ENCODE measurements at places on chromosomes 7 and 10.

DNA sequence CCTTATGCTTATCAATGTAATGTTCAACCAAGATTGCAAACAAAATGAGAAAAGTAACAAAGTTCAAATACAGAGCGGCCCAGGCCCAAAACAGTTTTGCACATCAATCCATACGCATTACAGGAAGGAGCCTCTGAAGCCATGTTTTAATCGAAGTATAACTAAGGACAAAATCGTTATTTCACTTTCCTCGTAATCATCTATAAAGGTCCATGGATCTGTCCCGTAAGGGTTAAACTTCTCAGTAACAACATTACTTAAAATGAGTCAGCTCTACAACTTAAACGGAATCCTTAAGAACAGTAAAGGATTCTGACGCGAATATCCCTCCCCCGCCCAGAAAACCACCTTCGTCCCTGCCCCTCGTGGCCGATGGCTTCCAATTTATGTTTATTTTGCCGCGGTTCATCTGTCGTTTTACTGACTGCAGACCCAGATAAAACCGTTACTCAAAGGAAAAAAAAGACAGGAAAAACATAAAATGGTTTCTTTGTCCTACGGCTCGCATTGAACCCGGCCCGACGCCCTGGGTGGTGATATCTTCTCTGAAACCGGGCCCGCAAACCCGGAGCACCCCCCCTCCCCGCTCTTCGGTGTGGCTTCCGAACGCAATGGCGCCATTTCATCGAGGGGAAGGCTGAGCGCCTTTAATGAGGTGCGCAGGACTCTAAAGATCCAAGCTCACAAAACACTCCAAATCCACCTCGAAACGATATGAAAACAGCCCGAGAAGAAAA, 1.1 kb downstream of the HNRNPA2B1 start:
- peak; percentile 83 for DNase-seq

DNA sequence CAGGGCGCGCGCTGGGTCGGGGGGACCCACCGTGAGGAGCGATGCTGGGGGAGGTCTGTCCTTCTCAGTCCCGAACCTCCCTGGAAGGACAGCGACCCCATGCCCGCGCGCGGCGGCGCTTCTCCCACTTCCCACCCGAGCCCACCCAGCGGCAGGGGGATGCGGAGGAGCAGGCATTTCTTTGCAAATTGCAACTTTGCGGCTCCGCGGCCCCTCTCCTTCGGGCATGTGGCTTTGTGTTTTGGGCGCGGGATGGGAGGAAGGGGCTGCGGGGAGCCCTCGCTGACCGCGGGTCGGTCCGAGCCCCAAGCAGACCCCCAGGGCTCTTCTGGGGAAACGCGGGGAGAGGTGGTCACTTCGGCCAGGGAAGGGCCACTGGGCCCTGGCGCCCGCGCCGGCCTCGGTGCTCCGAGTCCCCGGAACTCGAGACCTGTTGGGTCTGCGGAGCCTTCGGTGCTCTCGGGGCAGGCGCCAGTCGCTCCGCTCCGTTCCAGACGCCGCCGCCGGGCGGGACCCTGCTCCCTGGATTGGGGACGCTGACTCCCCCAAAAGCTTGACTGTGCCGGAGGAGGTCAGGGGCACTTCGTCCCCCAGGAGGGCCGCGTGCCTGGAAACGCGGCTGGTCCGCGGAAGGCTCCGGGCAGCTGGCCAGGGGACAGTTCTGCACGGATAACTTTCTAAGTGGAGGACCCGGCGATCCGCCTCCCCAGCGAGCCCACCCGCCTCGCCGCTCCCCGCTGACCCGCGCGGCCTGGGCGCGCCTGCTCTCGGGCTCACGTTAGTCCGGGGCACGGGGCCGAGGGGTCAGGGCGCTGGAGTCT, 164.2 kb upstream of the DPP6 start:
- DNase-seq = no peak

- DNase-seq = no peak
Measured at GRCh38 chr10:129341087-129341486, 126.0 kb upstream of the MGMT start.

DNA sequence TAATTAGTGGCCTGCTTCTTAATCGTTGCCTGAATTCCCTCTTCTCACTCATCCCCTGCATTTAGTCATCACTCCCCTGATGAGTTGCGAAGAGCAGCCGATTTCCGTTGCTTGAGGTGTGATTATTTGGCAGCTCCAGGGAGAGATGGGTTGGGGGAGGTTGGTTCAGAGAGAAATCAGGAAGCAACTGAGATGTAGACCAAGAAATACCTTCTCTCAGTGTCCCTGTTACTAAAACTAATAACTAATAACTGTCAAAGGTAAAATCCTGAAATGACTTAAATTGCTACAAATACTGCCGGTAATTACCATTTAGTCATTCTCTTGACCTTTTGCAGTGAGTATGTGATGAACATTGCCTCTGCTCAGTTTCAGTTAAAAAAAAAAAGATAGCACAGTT, 76.9 kb downstream of the ELMO1 start:
- no peak for DNase-seq

GRCh38 chr7:1219498-1219897, 13.2 kb upstream of the UNCX start:
- no peak for DNase-seq

DNA sequence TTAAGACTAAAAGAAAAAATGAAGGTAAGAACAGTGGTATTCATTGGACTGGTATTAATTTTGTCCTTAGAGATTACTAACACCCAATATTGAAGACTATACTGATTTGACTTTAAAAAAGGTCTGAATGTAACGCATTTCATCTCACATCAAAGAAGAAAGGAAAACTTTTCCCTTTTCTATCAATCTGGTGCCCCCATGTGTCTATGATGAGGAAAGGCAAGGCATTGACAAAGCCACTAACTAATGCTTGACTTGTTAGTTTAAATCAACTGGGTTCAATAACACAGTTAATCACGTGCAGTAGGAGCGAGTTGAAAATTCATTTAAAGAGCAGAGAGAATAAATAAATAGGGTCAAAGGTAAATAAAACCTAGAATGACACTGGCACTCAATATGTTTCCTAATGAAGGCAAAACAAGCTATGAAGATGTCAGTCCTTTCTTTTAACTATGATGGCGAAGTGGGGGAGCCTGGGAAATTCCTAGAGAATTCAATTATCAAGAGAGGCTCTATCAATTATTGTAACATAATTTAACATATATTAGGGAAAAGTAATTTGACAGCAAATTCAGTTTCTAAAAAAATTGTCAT, 180.9 kb downstream of the ANK3 start:
- peak; percentile 78 for DNase-seq

GRCh38 chr10:119073584-119073983, 7.0 kb downstream of the EIF3A start:
- DNase-seq = no peak

GRCh38 chr7:146956321-146956720, 839.7 kb downstream of the CNTNAP2 start:
- peak; percentile 3 for DNase-seq

GRCh38 chr7:134737566-134738345, 41.7 kb upstream of the CALD1 start:
- DNase-seq = peak; percentile 83

DNA sequence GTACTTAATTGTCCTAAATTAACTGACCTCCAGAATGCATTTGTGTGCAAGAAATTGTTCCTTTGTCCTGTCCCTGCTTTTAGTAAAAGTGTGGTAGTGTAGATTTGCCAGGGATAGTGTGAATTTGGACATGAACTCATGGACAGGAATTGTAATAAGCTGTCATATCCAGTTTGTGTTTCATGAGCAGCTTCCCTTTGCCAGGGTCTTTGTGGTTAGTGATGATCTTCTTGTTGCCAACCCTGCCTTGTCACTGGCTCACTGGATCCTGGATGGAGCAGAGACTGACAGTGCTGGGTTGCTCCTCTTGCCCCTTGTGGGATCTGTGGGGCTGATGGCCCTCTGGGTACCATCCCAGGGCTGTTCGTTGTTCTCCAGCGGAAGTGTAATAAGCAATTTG, 110.1 kb downstream of the CCNY start:
- DNase-seq = no peak

DNA sequence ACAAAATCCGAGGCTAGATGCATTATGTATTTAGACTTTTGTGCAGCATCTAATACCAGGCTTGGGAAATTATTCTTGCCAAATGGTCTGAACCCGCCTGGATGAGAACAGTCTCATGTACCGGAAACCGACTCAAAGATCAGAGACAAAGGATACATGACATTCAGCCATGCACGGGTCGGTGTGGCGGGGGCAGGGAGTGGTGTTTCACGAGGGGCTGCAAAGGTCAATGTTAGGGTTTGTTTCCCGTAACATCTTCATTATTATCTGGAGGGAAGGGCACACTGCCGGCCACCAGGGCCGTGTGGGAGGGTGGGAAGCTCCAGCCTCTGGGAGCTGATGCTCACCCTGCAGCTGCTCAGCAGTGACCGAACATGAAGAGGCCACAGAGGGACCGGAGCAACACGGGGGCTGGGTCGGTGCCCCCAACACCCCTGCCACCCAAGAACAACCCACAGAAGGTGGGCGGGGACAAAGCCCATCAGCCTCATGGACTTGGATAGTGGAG, 23.1 kb downstream of the CNPY1 start:
- no peak for DNase-seq

GRCh38 chr10:15572531-15573045, 147.1 kb downstream of the ITGA8 start:
- no peak for DNase-seq

- DNase-seq = no peak
Measured at GRCh38 chr10:92150823-92151222, 140.1 kb downstream of the CPEB3 start.

GRCh38 chr7:98241674-98242241, 10.3 kb downstream of the TECPR1 start:
- DNase-seq = no peak

DNA sequence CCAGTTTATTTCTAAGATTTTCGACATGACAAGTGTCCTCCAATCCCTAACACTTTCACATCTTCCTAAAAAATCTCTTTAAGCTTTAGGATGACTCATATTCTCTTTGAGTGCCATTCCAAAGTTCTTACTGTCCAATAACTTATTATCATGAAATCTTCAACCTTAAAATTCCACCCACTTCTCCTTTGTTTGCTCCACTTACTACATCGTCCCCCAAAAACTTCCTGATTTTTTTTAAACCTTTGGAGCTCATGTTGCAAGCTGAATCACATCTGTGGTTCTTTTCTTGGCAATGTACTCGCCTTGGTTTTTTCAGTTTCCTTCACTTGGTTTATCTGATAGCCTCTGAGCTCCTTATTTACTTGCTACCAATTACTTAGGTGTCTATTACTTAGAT, 39.2 kb upstream of the JCAD start:
- peak; percentile 78 for DNase-seq

- no peak for DNase-seq
Measured at GRCh38 chr10:3491571-3491970, 293.4 kb downstream of the KLF6 start.

- no peak for DNase-seq
Measured at GRCh38 chr7:127996253-127997071, 34.8 kb downstream of the LRRC4 start.

DNA sequence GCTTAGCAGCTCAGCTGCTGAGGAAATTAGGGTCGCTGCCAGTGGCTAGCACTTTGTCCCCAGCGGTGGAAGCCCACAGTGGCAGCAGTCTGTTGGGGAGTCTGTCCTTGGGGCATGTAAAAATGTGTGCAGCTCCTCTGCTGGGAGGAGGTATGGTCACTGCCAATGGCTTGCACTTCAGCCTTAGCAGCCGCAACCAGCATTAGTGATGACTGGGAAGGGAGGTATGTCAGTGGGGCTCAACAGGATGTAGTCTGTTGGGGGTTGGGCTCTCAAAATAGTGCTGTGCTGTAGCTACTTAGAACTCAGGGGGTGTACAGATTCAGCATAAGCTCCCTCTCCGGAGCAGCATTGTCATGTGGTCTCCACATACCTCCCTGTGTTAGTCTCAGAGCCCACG, 189.9 kb downstream of the ZEB1 start:
- DNase-seq = no peak

DNA sequence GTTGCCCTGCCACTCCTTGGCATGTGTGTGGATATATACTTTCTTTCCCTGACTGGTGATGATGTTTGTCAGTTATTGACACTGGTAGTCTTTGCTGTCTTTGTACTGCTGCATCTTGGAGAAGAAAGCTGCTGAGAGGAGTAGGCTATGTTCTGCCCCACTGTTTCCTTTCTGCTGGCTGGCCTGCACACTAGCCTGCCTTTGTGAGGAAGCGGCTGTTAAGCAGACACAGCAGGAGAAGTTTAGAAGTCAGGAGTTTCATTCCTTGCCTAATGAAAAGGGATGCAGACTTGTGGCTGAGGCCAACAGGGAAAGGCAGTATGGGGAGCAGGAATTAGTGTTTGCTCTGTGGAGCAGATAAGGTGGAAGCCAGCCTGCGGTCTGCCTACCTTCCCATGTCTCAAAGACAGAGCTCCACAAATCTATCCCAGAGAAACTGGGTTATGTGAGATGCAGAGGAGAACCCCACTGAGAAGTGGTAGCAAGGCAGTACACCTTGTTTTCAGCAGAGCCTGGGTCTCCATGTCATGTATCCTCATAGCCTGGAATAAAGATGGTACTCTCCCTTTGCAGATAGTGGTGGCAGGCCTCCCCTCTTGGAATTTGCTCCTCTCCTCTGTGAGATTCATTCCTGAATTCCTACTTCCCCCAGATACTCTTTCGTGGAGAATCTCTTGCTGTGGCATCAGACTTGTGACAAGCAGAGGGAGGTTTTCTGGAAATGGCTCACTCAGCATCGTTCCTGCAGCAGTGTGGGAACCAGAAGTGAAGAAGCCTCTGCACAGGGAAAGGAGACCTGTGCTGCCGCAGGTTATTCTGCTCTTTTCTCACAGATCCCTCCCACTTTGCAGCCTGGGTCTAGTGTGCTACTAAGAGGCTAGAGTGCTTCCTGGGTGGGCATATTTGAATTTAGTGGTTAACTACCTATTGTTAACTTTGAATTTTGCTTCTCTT, 130.2 kb downstream of the LRRC4 start:
- DNase-seq = no peak

All from adipocyte (in vitro differentiated cells).